ENCODE measurements at places on chromosomes 3 and 15.

- DNase-seq, result no peak
These were observed 69.4 kb downstream of the SRGAP3 start for GRCh38 chr3:9179826-9180763.

DNA sequence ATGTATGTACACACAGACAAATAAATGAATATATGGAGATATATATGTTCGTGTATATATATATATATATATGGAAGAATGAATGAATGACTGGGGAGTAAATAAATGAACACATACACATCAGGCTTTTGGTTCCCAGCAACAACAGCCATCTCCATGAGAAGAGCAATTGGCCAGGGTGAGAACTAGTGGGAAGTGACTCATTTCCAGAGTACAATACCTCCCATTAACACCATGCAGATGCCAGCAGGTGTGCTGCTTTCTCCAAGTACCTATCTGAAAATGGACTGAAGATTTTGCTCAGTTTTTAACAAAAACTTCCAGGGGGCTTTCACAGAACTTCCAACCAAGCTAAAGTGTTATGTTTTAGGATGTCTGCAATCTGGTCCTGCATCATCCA, 179.8 kb upstream of the SLC2A2 start:
- DNase-seq, result no peak

GRCh38 chr3:143848704-143849103, 436 bp upstream of the SLC9A9 start:
- DNase-seq, result no peak

DNA sequence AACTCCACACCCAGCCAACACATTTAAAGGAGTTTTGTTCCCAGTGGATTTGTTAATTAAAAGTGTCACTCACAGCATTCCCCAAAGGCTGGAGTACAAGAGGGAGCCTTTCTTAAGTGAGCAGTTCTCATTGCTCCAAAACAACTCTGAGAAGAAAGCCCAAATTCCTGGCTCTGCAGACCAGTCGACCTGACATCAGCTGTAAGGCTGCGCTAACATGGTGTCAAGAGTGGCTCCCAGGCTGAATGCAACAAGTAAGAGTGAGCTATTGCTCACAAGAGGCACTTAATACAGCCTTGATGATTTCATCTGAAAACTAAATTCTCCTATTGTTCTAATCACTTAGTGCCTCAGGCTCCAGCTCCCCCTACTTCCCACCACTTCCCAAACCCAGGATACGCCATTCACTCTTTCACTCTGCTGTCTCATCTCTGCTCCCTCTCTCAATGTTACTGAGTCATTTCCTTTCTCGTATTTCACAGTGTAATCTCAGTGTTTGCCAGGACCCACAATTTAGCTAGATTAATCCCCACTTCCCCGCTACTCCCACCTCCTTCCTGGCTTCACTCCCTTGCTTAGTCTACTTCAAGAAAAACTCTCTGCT, 81.8 kb downstream of the WWTR1 start:
- DNase-seq, result peak; percentile 22

DNA sequence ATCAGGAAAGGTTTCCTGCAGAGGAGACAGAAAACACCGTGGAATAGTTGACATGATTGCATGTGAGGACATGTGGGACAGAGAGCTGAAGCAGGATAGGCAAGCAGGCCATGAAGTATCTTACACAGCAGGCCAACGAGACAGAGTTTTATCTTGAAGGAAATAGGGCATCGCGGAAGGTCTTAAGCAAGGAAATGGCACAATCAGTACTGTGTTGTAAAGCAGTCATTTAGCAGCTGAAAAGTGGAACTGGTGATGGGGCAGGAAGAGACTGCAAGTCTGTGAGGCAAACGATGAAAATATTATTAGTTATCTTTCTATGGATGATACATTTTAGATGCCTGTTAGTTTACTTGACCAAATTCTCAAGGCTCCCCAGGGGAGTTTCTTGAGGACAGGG, 535.1 kb downstream of the SOX2 start:
- DNase-seq, result no peak

GRCh38 chr3:86958534-86958933, 32.4 kb downstream of the VGLL3 start:
- DNase-seq, result no peak
